ENCODE measurements at places on chromosomes 6 and 20.

- DNase-seq = no peak
Measured at GRCh38 chr20:10438217-10438616, 3.1 kb downstream of the SLX4IP start.

- DNase-seq = no peak
Measured at GRCh38 chr20:57977569-57977968, 250.9 kb downstream of the ANKRD60 start.

DNA sequence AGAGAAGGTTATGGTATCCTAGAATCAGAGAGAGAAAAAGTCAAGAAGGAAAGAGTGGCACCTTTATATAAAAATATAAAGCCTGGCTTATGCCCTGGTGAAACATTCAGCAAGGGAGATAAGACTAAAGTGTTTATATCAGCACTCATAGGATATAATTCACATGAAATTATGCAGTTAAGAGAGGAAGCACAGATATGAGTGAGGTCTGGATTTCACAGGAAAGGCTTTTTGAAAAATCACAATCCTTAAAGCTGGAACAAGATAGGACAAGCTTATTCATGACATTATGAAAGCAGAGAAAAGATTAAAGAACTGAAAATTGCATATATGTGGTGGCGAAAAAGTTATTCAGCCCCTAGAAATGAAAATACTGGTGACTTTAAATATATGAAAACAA is 181.2 kb upstream of the FLRT3 start:
- no peak for DNase-seq

- DNase-seq = no peak
Measured at GRCh38 chr6:152634773-152635172, 2.4 kb downstream of the SYNE1 start.

DNA sequence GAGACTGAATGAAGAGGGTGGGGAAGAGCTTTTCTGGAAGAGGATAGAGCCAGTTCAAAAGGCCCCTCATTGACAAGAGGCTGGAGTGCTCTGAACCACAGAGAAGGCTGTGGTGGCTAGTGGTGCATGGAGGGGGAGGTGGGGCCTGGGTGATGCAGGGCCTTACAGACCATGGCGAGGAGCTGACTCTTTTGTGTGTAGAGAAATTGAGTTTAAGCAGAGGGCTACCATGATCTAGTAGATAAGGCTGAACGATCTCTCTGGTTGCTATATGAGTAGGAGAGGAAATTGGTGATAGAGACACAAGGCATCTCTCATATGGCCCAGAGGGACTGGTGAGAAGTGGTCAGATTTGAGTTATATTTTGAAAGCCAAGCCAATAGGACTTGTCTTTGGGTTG is 137.6 kb downstream of the UST start:
- no peak for DNase-seq

DNA sequence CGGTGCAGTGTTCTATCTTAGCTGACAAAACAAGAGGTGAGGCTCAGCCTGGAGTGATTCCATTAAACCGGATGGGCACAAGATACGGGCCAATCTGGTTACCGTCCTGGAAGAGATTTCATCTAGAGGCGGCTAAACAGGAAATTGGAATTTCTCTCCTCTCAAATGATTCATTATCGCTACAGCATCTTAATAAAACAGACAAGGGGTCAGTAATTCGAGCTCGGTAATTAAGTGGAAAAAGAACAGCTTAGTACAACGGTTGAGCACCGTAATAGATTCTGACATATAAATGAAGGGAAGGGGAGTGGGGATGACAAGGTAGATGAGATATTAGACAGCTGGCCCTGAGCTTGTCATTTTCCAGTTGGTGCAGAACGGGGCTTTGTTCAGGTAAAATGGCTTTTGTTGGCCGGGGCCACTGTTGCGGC is 137.2 kb downstream of the EDN3 start:
- no peak for DNase-seq

- no peak for DNase-seq
Measured at GRCh38 chr20:60237981-60238380, 279.8 kb downstream of the CDH26 start.

DNA sequence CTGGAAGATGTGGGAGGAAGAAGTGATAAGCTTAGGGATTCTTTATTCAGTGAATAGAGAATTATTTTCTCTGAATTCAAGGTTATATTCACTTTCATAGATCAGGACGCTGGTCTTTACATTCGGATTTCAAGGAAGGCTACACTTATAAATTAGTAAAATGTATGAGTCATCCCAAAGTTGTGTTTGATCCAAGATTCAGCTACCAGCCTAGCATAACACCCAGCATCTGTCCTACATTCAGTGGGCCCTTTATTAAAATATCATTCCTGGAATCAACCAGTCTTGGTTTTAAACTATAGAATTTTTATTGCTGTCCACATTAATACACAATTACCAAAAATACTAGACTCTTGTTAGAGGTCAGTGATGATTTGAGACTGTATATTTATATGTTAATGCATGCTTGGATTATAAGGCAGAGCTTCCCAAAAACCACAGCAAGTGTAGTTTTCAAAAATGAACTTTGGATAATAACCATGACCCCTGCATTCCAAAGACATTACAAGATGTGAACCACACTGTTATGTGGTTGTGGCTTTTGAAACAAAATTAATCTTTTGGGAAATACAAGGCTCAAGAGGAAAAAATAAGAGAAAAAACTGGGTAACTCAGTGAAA is 210.7 kb upstream of the CNR1 start:
- peak; percentile 78 for DNase-seq

DNA sequence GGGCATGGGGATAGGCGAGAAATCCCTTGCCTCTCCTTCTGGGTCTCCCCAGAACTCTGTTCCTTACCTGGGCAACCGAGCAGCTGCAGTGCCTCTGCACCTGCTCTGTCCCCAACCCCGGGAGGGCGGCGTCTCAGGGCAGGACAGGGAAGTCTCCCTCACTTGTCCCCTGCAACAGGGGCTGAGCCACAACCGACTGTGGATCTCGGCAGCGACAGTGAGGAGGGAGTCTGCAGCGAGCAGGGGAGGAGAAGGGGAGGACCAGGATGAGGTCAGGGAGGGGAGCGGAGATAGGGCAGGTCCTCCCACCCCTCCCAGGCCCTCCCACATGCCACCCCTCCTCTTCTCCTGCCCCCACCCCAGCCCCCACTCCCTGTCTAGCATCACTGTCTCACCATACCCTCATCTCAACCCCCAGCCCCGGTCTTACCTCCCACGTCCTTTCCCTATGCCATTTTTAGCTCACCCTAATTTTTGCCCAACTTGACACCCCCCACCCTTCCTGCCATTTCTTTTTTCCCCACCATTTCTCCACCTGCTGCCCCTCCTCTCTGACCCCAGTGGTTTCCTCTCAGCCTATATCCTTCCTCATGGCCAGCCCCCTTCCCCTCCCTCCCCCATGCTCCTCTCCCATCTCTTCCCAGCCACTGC is at the start of gene TNXB:
TSS of gene TNXB (minus strand) at position 225 of the 651 bp plus-strand sequence. CDS start 11,140 bp downstream, outside the sequence.
- DNase-seq = no peak

DNA sequence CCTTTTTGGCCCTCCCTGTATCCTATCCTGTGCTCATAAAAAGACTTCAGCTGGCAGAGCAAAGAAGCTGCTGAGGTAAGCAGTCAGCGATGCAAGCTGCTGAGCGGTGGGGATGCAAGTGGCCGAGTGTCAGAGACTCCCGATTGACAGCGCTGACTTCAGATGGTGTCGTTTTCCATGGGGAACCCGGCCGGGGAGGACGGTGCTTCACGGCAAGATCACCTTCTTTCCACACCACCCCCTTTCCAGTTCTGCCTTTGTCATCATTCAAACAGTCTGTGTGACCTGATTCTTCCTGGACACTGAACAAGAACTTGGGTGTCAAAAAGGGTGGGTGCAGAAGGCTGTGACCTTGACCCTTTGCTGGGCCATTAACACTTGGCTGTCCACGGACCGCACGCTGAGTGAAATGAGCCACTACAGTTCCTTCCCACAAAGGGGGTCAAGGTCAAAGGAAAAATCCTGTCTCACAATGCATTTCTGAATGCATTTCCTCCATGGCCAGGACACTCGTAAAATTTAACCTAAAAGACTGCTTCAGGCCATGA is 52.9 kb upstream of the UNC93A start:
- DNase-seq = no peak

DNA sequence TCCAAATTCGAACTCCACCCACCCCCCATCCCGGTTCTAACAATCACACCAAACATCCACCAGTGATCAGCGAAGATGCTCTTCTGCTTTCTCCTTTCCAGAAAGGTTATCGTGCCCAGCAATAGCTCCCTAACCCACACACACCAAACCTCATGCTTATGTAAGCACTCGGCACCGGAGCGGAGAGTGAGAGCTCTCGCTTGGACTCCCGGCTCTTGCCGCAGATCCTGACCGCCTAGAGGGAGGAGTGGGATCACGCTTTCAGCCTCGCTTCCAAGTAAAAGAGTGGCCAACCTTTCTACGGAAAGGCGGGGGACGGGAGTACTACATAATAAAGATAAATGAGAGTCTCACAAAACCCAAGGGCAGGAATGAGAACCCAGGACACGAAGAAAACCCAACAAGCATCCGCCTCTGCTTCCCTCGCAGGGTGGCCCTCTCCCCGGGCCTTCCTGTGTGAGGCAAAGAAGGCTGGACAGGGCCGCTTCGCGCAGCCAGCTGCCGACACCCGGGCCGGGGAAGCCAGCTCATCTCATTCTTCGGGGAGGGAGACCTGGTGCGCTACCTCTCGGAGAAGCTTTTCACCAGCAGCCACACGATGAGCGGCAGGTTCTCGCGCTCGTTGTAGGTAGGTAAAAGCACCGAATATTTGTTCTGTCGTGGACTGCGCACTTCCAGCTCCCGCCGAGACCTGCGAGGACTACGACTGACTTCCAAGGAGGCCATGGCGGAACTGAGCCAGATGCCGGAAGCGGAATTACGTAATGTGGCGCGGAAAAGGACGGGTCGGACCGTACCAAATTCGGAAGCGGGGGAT is at the start of gene DPM1:
TSS of gene DPM1 (minus strand) at position 735 of the 817 bp plus-strand sequence. CDS start at position 726, 9 bp downstream.
- peak; percentile 87 for DNase-seq

- no peak for DNase-seq
Measured at GRCh38 chr6:113758826-113759574, 98.1 kb upstream of the MARCKS start.

- peak; percentile 67 for DNase-seq
Measured at GRCh38 chr20:10672624-10673127, 1.1 kb downstream of the JAG1 start.

GRCh38 chr6:68675548-68675947 is 40.5 kb downstream of the ADGRB3 start:
- no peak for DNase-seq

GRCh38 chr6:63663147-63663955 is 27.7 kb downstream of the PHF3 start:
- DNase-seq = peak; percentile 13

DNA sequence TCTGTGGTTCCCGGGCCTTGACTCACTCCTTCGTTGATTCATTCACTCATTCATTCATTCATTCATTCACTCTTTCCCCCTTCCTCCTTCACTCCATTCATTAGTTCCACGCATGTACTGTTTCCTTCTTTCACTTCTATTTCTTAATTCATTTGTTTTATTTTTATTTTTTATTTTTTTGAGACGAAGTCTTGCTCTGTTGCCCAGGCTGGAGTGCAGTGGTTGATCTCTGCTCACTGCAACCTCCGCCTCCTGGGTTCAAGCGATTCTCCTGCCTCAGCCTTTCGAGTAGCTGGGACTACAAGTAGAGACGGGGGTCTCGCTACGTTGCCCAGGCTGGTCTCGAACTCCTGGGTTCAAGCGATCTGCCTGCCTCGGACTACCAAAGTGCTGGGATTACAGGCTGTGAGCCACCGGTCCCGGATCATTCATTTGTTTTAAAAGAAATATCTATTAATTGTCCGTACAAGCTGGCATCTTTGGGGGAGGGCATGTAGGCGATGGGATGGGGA is 427 bp upstream of the NFKBIE start:
- DNase-seq = no peak

Measured in ACHN (cell line).